CD4-positive, CD25-positive, alpha-beta regulatory T cell (primary cell): ENCODE measurements at places on chromosomes 7 and 10. TPM values are rescaled to one million over a fixed set of nuclear protein-coding genes. Genes with fewer than 3 reads are reported as not detected.

The SPDYE3 gene
- polyA plus RNA-seq, result 5.7 TPM

The GIMAP7 gene
- 778 TPM for polyA plus RNA-seq

The SMC3 gene
- polyA plus RNA-seq, result 61.1 TPM

GRCh38 chr7:106770191-106770590 lies 94.9 kb upstream of the PIK3CG start:
- DNase-seq, result no peak
- H3K36me3 ChIP-seq, result no peaks in the 10 kb centered on the region
- peaks cover 5% of the 10 kb centered on the region for H3K4me1 ChIP-seq
- H3K27ac ChIP-seq, result no peak overlapping the region

- H3K36me3 ChIP-seq, result no peaks in the 10 kb centered on the region
- no peak for DNase-seq
- H3K27ac ChIP-seq, result no peak overlapping the region
- no peaks in the 10 kb centered on the region for H3K4me1 ChIP-seq
- H3K27me3 ChIP-seq, result no peaks in the 10 kb centered on the region
Observed at GRCh38 chr7:88322151-88322550, 15.5 kb upstream of the STEAP4 start.
